ENCODE measurements at places on chromosomes 5 and 9.

DNA sequence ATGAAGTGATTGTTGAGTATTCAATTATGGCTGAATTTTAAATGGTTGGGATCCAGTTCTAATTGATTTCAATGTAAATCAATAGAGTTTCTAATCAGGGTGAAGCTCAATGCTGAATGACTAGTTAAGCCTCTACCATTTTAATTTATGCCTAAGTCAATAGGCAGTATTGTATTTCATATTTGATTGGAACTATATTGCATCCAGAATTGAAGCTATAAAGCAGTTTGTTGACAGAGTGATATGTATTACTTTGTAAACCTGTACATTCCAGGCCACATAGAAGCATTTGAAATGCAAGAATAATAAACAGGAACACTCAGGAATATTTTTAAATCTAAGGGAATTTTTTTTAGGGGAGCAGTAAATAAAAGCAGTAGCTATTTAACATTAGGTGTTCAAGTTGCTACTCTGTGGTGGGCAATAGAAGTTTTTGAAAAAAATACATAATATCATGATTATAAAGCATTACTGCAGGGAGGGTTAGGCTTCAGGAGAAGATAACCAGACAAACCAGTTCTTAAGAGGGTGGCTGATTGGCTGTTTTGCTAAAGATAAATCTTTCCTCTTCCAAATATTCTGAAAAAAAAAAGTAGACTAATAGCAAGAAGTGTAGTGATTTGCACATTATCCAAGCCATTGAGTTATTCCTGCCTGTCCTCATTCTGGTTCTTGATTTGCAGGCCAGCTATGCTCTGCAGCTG, 492.0 kb upstream of the MEF2C start:
- DNase-seq: no peak

DNA sequence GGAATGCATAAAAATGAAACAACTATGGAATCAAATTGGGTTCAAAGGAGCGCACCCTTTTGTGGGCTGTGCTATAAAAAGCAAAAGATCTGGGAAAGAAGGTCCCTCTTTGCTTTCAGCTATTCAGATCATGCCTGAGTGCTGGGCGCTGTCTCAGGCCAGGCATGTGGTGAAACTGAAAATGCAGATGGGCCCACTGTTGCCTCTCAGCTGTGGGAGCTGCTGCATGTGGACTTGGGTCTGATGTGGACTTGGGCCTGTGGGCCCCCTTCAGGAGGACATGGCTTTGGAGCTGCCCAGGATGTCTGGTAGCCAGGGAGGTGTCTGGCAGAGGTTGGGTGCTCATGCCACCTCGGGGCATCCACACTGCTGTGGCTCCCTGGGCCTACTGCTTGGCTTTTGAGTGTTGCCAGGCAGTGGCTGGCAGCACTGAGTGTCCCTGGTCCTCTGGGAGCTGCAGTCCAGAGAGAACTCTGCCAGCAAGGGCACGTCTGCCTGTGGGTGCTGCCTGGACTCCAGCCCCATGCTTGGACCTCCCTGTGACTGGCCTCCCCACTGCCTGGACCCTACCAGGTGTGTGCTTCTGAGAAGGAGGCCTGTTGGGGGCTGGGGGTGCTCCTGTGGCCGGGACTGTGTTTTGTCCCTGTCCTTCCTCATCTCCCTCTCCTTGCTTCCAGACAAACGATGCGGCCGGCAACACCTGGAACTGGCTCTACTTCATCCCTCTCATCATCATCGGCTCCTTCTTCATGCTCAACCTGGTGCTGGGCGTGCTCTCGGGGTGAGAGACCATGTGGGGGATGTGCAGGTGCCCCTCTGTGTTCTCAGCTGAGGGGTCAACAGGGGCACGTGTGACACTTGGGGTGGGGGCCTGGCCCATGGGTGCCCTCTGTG, 74.3 kb downstream of the CACNA1B start:
- no peak for DNase-seq

DNA sequence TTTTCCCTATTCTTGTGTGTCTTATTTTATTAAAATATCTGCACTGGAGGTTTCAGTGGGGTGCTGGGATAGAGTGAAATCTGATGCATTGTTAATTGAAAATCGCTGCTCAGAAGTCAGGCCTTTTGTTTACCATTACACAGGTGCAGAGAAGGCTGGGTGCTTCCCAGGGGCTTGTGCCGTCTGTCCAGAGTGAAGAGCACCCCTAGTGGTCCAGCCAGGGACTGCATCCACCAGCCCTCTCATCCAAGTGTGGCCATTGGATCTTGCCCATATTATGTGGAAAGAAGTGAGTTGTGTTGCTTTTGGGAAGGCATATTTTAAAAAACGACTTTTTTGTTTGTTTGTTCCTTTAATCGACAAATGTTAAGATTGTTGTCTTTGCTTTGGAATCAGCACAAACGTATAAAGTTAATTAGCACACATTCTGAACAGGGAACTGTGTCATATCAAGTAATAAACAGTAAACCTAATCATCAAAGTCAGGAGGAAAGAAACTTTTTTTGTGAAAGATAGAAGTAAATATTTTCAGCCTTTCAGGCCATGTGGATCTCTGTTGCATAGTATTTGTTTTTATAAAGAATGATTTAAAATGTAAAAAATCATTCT, 315.6 kb downstream of the MTRR start:
- DNase-seq: no peak

- no peak for DNase-seq
Observed at GRCh38 chr5:113435575-113435974, 786 bp upstream of the TSSK1B start.

GRCh38 chr5:9533562-9534364, 12.1 kb downstream of the SEMA5A start:
- no peak for DNase-seq

GRCh38 chr5:83551821-83552220, 80.3 kb downstream of the VCAN start:
- no peak for DNase-seq

DNA sequence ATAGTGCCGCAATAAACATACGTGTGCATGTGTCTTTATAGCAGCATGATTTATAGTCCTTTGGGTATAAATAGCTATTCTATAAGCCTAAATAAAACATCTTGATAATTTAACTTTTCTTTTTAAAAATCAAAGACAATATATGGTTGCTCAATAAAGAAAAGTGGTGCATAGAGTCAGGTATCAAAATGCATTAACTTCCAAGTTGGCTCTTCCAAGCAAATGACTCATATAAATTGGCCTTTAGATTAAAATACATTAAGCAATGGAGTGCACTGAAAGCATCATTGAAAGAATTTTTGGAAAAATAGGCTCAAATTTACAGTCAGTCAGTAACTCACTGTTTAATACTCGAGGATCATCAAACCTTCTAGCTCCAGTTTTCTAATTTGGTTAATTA, 106.6 kb downstream of the PLCXD3 start:
- no peak for DNase-seq

DNA sequence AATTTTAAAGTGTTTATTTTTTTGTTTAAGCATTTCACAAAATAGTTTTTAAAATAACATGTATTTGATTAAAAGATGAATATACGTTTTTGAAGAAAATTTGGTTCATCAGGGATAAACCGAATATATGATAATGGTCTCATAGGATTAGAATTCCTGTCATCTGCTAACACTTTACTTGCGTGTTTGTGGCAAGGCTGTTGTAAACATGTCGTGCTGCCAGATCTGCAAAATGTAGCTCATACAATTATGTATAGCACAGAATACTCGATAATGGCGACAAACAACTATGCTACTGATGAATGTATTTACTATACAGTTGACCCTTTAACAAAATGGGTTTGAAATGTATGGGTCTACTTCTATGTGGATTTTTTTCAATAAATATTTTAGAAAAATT, 7.2 kb upstream of the TXNDC8 start:
- no peak for DNase-seq

DNA sequence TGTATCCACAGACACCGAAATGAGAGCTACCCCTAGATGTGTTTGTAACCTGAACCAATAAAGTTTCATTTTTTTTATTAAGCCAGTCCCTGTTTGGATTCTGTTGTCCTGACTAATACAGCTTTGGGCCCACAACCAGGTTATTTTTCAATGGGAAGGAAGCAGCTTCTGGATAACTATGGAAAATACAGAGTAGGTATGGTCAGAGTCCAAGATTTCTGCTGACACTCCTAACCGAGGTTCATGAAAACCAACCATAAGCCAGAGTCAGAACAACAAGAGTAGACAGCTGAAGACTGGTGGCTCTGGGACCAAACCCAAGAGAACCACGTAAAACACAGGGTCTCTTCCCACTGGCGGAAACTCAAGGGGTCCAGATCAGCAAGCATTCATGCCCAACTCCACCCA, 10.8 kb downstream of the KLF9 start:
- no peak for DNase-seq

- no peak for DNase-seq
Observed at GRCh38 chr5:161851691-161852299, 3.9 kb downstream of the GABRA1 start.

DNA sequence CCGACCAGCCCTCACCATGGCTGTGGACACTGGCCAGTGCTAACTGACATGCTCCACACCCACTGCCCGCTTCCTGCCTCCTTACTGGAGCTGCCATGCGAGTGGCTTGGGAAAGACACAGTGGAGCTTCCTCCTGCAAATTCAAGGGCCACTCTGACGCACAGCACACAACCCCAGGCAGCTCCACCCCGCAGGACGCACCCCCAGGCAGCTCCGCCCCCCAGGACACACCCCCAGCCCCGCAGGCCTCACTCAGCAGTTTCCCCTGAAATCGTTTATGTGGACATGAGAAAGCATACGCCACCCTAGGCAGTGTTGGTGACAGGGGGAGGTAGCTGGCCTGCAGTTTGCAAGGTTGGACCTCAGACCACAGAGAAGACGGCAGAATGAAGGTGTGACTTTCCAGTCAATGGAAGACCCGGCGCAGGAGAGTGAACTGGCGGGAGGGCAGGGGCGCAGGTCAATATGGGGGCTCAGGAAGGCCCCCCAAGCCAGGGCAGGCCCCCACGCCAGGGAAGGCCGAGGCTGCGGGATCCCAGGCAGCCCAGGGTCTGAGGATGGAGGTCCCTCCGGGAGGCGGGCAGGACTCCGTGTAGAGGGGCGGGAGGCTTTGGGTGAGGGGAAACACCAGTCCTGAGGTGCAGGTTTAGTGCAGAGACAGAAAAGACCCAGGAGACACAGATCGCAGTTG, 21.6 kb downstream of the LPCAT1 start:
- no peak for DNase-seq

- DNase-seq: no peak
Observed at GRCh38 chr5:23405316-23406068, 101.9 kb upstream of the PRDM9 start.

DNA sequence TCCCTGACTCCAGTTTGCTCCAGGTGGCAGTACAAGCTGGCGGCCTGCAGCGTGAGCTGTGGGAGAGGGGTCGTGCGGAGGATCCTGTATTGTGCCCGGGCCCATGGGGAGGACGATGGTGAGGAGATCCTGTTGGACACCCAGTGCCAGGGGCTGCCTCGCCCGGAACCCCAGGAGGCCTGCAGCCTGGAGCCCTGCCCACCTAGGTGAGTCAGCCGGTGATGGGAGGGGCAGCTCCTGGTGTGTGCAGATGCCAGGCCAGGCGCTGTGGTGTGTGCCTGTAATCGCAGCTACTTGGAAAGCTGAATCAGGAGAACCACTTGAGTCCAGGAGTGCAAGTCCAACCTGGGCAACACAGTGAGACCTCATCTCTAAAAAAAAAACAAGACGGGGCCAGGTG, 10.0 kb upstream of the CACFD1 start:
- no peak for DNase-seq

GRCh38 chr5:94159144-94159543, 417.7 kb upstream of the POU5F2 start:
- no peak for DNase-seq

DNA sequence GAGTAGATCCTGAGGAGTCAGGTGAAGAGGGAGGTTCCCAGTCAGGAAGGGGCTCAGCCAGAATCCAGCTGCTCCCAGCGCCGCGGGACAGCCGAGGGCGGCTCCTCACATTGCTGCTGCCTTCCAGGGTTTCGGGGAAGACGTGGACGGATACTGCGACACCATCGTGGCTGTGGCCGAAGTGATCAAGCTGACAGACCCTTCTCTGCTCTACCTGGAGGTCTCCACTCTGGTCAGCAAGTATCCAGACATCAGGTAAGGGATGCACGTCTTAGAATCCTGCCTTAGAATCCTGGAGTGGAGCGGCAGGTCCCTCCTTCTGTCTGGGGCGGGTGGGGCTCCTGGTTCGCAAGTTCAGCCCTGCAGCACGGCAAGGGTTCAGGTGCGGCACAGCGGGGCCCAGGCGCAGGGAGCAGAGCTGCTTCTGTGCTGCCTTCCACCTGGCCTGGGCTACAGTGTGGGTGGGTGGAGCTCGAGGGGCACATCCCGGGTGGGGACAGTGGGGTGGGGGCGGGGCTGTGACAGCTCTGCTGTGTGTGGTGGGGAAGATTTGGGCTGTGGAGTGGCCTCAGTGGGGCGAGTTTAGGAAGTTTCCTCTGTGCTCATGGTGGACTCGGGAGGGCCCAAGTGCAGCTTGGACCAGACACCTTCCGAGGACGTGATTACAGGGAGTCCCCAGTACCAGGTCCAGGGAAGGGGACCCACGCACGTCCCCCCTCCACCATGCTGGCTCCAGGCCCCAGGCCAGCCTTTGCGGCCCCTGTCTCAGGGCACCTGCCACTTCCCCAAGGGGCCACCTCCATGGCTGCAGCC, 22.8 kb downstream of the EXOC3 start:
- DNase-seq: no peak

GRCh38 chr5:36692791-36693763, 86.7 kb downstream of the SLC1A3 start:
- DNase-seq: no peak

GRCh38 chr5:154709368-154710305, 45.5 kb upstream of the LARP1 start:
- no peak for DNase-seq

DNA sequence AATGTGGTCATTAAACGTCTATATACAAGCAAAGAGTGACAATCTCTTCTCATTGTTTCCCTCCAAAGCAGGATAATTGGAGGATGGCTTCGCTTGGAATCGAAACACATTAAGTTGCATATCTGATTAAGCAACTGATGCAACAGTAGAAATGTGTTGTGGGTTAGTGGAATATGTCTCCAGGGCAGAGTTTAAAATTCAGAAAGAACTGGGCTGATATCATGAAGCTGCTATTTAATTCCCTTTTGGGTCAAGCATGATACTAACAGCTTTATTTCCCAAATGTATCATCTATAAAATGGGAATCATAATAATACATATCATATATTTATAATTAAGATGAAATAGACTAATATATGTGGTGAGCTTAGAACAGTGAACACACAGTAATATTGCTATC, 1763.0 kb upstream of the C9orf72 start:
- DNase-seq: no peak

Data from epithelial cell of proximal tubule (primary cell).